ENCODE measurements at places on chromosomes 2 and 18. TPM values are rescaled to one million over a fixed set of nuclear protein-coding genes. Genes with fewer than 3 reads are reported as not detected.
A peak's percentile ranks its signal among the peaks of the same experiment; 100 is the strongest.

ELOA2 gene
- not detected for total RNA-seq

GRCh38 chr18:79720359-79720733, 40.7 kb downstream of the CTDP1 start:
- DNase-seq = no peak

GRCh38 chr18:12033643-12034025, 52.3 kb downstream of the IMPA2 start:
- DNase-seq = no peak

- DNase-seq = no peak
Measured at GRCh38 chr2:47682216-47682749, 100.7 kb upstream of the MSH6 start.

- DNase-seq = no peak
Measured at GRCh38 chr2:85655961-85656417, 12.0 kb downstream of the SFTPB start.

DNA sequence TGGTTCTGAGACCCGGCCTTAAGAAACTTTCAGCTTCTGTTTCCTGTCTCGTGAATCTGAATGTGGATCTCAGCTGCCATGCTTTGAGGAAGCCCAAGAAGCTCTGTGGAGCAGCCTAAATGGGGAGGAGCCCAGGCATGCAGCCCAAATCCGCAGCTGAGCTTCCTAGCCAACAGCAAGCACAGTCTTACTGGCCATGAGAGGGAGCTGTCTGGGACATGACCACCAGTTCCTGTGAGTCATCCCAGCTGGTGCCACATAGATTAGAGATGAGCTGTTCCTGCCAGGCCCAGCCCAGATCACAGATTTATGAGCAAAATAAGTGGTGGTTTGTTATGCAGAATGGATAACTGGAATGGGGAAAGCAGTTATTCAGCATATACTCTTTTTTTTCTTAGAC, 224.4 kb upstream of the APCDD1 start:
- DNase-seq = no peak

GRCh38 chr2:104847586-104848160, 6.2 kb upstream of the POU3F3 start:
- no peak for DNase-seq

DNA sequence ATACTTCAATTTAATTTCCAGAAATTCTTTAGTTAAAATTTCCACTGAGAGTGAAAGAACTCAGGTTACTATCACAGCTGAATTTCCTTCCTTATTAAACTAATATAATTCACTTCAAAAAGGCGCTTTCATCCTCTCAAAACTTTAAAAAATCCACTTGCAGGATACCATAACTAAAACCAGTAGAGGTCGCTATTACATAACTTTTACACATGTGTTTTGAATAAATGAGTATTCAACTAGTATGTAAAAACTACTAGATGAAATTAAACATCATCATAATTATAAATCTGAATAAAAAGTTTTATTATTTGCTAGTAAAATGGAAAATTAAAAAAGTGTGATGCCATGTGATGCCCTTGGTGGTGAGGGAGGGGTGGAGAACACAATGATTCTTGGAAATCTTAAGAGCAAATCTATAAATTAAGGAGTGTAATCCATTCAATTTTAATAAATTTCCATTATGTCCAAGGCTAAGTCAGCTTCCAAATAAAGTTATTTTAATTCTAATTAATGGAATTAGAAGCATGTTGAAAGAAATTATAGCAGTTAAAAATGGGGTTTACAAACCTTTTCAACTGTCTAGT, 61.4 kb downstream of the SOS1 start:
- DNase-seq = peak; percentile 52

DSC3 gene
- total RNA-seq = 6.9 TPM

DNA sequence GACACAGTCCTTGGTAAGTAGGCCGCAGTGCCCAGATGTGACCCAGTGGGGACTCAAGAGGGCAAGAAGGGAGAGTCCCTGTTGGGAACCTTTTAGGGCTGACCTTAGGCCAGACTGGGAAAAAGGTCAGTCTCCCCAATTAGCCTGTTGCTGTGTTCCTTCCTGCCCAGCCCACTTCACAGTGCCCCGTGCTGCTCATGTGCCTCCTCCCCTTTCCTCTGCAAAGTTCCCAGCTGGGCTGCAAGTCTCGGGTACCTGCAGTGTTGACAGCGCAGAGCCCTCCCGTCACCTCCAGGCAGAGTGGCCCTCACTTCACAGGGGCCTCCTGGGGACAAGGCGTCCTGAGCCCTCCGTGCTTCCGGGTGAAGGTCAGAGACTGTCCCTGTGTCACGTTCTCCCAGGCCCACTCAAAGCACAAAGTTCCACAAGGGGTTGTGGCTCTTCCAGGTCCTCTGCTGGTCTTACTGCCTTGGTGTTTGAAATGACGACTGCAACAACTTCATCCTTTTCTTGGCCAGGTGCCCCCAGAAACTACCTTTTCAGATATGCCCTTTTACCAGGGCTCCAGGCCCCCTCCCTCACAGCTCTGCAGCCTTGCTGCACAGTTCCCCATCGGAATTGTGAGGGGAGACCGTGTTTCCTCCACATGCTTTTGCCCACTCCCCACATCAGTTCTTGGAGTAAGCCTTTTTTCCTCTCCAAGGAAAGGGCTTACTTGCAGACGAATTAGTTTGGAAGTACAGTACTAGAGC, 225.8 kb downstream of the ALPK2 start:
- DNase-seq = no peak

Measured in thymus (tissue), 14 donors.